ENCODE measurements at places on chromosomes 12 and 14. TPM values are rescaled to one million over a fixed set of nuclear protein-coding genes. Genes with fewer than 3 reads are reported as not detected.

DNA sequence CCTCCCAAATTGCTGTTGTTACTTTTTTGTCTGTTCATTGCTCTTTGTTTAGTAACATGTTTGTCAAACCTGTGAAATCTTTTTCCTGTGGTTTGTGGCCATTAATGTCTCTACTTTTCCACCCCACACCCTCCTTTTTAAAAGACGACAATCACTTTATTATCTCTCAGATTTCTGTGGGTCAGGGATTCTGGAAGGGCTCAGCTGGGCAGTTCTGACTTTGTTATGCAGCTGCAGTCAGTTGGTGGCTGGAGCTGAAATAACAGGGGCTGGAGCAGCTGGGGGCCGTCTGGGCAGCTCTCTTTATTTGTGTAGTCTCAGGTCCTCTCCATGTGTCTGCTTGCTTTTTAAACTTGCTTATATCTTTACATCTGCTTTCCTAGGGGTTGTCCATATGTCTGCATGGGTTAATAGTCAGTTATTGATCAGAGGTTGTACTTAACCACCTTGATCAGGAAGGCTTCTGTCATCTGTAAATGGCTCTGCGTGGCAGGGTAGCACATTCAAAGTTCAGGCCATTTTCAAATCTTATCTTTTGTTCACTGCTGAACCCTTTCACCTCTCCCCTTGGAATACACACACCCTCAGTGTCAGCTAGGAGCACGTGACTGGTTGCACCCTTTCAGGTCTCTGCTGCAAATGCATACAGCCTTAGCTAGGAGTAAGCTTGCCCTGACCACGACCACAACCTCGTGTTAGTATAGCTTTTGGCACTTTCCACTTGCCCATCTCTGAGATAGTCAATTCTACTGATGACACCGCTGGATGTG, 27.9 kb downstream of the BORCS5 start:
- no peak for DNase-seq

DNA sequence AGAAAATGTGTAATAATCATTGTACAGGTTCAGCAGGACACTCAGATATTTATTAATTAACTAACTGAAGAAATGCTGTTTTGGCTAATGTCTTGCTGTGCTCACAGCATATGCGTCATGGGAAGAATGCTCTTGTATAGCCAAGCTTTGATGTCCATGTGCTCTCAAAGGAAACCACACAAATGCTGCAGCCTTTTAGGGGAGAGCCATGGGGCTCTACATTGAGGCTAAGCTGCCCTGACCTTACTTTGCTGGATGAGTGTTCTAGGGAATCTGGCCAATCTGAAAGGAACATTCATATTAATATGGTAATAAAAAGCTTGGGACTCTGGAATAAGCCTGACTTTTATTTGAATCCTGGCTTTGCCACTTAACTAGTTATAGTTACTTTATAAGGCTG, 9.5 kb upstream of the CRADD start:
- peak; percentile 66 for DNase-seq

- DNase-seq: peak; percentile 18
Measured at GRCh38 chr14:42130815-42131214, 524.1 kb downstream of the LRFN5 start.

DNA sequence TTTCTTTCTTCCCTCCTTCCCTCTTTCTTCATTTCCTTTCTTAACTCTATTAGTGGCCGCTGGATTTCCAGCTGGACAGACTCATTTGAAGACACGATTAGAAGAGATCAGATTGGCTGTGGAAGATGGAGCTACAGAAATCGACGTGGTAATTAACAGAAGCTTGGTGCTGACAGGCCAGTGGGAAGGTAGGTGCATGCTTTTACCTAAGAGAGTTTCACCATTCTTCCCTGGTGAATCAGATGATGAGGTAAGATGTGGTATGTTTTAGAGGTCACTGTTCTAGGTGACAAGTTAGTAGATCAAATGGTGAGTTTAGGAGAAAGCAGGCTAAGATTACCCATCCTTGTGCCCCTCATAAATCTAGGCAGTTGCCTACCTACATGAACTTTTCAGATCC, 51.6 kb downstream of the DERA start:
- peak; percentile 15 for DNase-seq

The CD163L1 gene
- polyA plus RNA-seq: 1.9 TPM

The RNASE7 gene
- polyA plus RNA-seq: not detected

GRCh38 chr12:110717037-110717436, 25.7 kb downstream of the PPP1CC start:
- DNase-seq: no peak

GRCh38 chr12:120247183-120247582, 18.3 kb downstream of the PXN start:
- no peak for DNase-seq

GRCh38 chr14:61615743-61616523, 79.4 kb upstream of the HIF1A start:
- DNase-seq: no peak

The SIX1 gene
- 12.6 TPM for polyA plus RNA-seq

- DNase-seq: no peak
Measured at GRCh38 chr12:52748578-52748977, 28.6 kb downstream of the KRT76 start.

- peak; percentile 43 for DNase-seq
Measured at GRCh38 chr14:69629225-69630127, 18.1 kb downstream of the SUSD6 start.

DNA sequence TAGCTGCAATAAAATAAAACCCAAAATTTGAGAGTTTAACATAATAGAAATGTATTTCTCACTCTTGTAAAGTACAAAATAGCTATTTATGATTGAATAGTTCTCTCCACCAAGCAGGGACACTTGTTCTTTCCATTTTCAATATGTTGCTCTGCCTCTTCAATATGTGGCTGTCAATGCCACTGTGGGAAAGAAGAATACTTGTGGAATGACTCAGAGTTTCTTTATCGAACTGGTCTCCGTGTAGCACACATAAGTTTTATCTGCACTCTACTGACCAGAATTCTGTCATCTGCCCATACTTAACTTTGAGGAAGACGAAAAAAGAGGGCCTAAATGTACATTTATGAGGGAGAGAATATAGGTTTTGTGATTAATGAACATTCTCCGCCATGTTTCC, 256.9 kb downstream of the ATXN7L3B start:
- no peak for DNase-seq

The MIPOL1 gene
- 5.7 TPM for polyA plus RNA-seq

The RALGAPA1 gene
- polyA plus RNA-seq: 7.5 TPM

The HIGD1C gene
- polyA plus RNA-seq: not detected

- no peak for DNase-seq
Measured at GRCh38 chr12:122934722-122935121, 31.5 kb downstream of the ABCB9 start.

The PRICKLE1 gene
- 25.7 TPM for polyA plus RNA-seq

DNA sequence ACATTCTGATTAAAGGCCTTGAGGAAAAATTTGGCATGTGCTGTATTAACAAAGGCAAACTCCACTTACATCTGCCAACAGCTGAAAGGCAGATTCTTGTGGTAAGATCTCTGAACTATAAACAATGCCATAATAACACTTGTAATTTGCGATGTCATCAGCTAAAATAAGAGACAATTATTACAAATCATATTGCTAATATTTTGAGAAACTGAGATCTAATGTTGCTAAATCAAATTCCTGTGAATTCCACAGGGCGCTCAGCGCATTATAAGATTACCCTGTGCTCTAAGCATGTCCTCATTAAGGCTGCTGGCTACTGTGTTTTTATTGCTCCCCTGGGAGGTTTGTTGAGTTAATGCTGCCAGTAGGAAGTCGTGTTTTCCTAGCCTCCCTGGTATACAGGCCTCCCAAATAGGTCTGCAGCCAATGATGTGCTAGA, 244.8 kb downstream of the DACT1 start:
- DNase-seq: peak; percentile 78

The OR6C65 gene
- polyA plus RNA-seq: not detected

DNA sequence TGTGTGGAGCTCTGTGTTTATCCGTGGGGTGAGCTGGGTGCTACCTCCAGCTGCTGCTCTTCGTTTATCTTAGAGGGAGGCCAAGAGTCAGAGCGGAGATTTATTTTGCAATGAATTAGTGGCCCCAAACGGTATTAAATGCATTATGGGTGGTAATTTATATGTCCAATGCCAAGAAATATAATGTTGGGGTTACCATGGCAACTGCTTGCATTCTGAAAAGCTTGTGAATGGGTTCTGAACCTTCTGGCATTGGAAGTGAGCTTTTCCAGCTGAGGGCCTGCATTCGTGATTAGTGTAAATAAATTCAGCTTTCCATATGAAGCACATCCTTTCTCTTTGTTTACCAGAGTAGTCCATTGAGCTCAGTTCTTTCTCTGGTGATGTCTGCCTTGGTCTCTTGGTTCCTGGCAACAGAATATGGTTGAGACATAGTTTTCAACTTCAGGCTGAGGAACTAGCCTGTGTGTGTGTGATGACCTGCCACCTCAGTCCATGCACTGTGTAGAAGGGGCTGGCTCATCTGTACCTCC, 51.8 kb downstream of the TRAF3 start:
- DNase-seq: no peak

- DNase-seq: no peak
Measured at GRCh38 chr12:47207829-47208248, 128.1 kb upstream of the AMIGO2 start.

The PLA2G1B gene
- polyA plus RNA-seq: not detected

DNA sequence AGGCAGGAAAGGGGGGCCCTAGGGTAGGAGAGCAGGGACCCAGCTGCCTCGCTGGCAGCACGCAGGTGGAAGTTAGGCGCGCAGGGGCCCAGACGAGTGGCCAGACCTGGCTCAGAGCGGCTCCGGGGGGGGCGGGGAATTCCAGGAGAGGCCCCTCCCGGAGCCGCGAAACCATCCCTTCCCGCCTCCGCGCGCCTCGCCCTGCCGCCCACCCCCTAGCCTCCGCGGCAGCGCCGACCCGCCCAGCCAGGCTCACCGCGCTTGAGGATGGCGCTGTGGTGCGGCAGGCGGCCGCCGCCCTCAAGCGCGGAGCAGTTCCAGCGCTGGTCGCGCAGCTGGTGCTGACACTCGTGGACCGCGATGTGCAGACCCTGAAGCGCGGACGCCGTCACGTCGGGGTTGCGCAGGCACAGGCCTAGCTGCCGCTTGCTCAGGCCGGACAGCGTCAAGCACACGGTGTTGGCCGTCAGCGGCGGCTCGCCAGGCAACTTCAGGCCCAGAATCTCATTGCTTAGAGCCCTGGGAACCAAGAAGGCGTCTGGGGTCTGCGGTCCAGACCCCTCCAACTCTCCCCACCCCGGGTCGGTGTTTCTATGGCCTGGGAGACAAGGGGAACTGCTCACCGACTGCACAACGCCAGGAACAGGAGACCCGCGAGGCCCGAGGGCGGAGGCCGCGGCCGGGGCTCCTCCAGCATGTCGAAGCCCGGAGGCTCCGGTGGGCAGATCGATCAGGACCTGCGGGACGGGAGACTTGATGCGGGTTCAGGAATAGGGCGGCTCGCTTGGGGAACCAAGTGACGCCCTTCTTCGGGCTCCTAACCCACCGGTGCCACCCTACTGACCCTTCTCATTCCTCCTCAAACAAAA, 1.5 kb downstream of the WNT10B start:
- peak; percentile 49 for DNase-seq

DNA sequence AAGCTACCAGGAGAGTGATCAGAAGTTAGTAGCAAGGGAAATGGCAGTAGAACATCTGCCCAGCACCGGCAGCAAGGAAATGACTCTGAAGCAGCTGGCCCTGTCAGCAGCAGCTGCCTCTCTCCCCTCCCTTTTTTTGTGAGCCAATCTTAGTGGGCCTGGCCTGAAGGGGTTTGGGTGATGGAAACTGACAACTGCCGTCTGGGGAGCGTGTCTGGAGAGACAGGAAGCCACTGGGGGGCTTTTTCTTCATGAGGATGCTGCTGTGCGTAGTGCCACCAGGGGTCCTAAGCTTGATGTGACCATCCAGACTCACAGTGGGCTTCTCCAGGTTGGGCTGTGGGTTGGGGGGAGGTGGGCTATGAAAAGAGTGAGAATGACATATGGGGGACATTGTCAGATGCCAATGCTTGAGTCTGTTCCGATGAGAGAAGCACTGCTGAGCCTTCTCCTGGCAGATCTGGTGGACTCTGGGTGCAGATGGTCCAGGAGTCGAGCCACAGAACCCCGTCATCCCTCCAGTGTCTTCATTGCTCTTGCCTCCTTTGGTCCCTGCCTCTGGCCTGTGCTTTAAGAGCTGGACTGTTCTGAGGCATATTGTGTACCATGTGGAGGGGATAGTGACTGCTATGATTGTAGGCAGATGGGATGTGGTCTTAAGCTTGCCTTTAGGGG, 87.6 kb upstream of the HIF1A start:
- no peak for DNase-seq

The KLHL33 gene
- 0.05 TPM for polyA plus RNA-seq

Measured in GM23248 (cell line).